ENCODE measurements at places on chromosomes 16 and 17.

DNA sequence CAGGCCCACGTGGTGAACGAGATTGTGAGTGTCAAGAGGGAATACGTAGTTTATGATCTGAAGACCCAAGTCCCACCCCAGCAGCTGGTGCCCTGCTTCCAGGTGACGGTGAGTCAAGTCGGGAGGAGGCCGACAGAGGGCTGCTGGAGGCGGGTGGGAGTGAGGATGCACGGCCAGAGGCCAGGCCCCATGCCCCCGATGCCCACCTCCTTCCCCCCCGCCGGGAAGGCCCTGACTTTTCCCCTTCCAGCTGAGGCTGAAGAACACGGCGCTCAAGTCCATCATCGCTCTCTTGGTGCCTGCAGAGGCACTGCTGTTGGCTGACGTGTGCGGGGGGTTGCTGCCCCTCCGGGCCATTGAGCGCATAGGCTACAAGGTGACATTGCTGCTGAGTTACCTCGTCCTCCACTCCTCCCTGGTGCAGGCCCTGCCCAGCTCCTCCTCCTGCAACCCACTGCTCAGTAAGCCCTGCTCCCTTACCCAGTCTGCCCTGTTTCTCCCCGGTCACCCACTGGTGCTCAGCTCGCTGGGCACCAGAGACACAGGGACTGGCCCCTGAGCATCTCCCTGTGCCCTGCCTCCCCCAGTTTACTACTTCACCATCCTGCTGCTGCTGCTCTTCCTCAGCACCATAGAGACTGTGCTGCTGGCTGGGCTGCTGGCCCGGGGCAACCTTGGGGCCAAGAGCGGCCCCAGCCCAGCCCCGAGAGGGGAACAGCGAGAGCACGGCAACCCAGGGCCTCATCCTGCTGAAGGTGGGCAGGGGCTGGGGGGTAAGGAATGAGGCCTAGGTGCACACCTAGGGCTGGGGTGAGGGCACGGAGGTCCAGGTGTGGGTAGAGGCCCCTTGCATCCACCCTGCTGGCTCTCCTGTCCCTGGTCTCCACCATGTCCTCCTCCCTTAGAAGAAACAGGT is 2.6 kb downstream of the ZACN start:
- no peak for DNase-seq

DNA sequence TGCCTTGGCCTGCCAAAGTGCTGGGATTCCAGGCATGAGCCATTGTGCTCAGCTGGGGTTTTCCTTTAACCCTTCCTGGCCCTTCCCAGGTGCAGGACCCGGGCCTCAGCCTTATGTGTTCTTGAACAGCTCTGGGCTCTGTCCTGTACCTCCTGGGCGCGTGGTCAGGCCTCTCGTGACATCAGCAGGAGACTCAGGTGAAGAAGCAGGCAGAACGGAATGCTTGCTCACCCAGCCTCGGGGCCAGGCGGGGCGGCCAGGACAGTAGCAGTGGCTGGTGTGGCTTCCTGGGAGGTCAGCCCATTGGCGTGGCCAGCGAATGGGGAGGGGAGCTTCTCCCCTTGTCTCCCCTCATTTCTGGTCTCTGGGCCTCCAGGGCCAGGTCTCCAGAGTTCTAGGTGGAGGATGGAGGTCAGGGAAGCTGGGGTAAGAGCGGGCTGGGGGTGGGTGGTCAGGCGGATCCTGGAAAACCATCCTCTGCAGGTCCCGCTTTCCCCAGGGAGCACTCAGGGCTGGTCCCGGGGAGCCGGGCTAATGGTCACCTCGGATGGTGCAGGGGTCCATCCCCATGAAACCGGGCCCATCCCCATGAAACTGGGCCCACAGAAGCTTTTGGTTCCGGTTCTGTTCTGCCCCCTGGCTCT is 281.5 kb downstream of the SEC14L1 start:
- no peak for DNase-seq

- DNase-seq, result no peak
These were observed 224.9 kb downstream of the SEC14L1 start for GRCh38 chr17:77365584-77366186.

- no peak for DNase-seq
These were observed 8.3 kb upstream of the AXIN1 start for GRCh38 chr16:360698-361336.

DNA sequence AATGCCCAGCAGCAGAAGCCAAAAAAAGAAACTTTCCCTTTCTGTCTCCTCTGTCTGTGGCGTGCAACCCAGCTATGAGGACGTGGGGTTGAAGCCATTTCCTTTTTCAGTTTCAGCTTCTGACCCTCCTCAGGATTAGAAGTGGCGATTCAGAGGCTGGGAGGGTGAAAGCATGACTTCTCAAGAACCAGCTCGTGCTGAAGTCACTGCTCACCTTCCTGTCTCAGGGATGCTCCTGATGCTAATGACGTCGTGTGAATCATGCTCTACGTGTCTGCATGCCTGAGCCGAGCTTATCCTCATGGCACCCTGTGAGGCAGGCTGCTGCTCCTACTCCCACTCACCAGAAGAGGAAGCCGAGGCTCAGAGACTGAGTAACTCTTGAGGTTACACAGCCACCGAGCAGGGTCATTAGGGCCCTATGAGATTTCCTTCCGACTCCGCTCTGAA is 5.7 kb upstream of the LPO start:
- no peak for DNase-seq

GRCh38 chr17:77352996-77353395 is 212.2 kb downstream of the SEC14L1 start:
- DNase-seq, result no peak

DNA sequence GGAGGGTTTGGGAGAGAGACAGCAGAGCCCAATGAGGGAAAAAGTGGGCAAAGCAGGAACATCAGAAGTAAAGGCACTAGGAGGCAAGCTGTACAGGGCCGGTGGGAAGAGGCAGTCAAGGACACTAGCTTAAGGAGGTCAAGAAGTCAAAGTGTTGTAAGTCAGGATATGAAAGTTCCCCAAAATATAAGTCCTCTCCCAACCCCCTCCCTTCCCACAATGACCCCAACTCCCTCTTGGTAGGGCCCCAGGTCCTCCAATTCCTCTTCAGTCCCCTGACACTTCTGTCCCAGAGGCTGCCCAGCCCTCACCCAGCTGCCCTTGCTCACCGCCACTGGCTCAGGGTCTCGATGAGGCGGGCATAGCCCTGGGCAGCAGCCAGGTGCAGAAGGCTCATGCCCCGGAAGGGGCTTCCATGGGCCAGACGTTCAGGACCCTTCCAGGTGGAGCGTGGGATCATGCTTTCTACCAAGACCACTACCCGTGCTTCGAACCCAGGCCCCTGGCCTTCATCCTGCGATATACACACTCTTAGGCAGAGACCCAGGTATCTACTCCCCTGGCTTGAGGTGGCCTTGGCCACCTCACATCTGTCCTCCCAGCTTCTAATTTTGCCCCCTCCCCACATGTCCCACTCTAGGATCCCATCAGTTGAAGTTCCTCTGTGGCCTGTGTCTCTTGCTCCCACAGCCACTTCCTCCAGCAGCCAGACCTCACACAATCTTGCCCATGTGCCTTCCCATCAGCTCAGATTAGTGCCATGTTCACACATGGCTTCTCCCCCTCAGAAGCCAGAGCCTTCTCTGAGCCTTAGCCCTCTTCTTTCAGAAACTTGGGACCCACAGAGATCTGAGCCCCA is 5.9 kb upstream of the SPAG7 start:
- no peak for DNase-seq
